ENCODE measurements at places on chromosomes 5 and 9. TPM values are rescaled to one million over a fixed set of nuclear protein-coding genes. Genes with fewer than 3 reads are reported as not detected.

DNA sequence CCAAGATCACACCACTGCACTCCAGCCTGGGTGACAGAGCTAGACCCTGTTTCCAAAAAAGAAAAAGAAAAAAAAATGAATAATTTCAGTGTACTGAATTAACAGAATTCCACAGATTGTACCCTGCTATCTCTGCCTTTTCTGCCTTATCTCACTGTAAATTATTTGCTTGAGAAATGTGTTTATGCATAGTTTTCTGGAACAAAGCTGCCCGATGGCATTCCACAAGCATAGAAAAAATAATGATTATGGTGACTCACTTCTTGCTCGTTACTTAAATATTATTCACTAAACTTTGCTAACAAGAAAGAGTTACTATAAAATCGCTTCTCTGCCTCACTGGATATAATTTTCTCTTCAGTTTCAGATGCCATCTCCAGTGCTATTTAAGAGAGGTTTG is 88.7 kb upstream of the FAM169A start:
- DNase-seq: peak; percentile 54
- no peaks in the 10 kb centered on the region for H3K27me3 ChIP-seq
- no peak overlapping the region for H3K4me3 ChIP-seq
- H3K4me1 ChIP-seq: peaks cover 27% of the 10 kb centered on the region
- no peaks in the 10 kb centered on the region for H3K36me3 ChIP-seq
- H3K27ac ChIP-seq: no peak overlapping the region

DNA sequence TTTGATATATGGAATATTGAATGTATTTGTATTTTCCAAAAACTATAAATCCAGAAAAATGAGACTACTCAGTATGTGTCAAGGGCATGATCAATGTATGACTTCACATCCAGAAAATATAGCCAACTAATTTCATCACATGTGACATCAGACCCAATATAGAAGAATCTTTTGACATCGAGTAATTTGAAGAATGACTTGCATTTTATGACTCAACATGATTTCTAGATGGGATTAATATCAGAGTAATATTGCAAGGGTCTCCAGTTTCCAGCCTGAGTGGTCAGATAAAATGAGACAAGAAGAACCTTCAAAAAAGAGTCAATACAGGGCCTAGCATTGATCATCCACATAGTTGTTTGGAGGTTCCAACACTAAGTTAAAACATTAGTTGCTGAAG is 467.5 kb upstream of the PAPPA start:
- no peaks in the 10 kb centered on the region for H3K4me1 ChIP-seq
- no peaks in the 10 kb centered on the region for H3K27me3 ChIP-seq
- H3K36me3 ChIP-seq: no peaks in the 10 kb centered on the region
- H3K4me3 ChIP-seq: no peak overlapping the region
- no peak overlapping the region for H3K27ac ChIP-seq
- no peak for DNase-seq

DNA sequence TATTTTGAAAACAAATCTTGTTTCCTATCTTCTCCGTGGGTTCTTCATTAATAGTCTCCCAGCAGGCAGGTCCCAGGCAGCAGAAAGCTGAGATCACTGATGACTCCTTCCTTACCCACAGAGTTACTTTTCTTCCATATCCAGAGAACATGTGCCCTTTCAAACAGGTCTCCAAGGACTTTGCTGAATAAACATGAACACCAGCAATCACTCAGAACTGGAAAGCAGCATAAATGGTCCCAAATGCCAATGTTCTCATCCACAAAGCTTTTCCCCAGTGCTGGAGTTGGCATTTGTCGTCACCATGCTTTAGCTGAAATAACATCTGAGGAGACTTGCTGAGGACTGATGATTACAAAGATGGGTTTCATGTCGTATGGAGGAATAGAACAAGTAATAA is 134.0 kb downstream of the YIPF5 start:
- no peak overlapping the region for H3K27ac ChIP-seq
- H3K27me3 ChIP-seq: no peaks in the 10 kb centered on the region
- no peaks in the 10 kb centered on the region for H3K4me1 ChIP-seq
- no peaks in the 10 kb centered on the region for H3K36me3 ChIP-seq

- no peaks in the 10 kb centered on the region for H3K36me3 ChIP-seq
- no peaks in the 10 kb centered on the region for H3K4me1 ChIP-seq
- no peak overlapping the region for H3K27ac ChIP-seq
- DNase-seq: no peak
Measured at GRCh38 chr5:63553073-63553472, 409.2 kb downstream of the HTR1A start.

DNA sequence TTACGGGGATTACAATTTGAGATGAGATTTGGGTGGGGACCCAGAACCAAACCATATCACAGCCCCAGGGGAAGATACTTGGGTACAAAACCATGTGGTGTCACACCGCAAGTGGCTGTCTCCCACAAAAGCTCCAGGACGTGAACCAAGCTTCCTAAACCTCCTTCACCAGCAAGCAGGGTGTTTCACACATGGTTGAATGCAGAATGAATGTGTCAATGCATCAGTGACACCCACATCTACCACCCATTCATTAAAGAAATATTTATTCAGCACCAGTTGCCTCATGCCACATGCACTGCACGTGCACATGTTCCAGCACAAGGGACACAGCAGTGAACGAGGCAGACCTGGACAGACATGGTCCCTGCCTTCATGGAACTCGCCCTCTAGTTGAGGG is 70.9 kb upstream of the SPOCK1 start:
- no peaks in the 10 kb centered on the region for H3K36me3 ChIP-seq
- H3K4me3 ChIP-seq: no peak overlapping the region
- no peak for DNase-seq

DNA sequence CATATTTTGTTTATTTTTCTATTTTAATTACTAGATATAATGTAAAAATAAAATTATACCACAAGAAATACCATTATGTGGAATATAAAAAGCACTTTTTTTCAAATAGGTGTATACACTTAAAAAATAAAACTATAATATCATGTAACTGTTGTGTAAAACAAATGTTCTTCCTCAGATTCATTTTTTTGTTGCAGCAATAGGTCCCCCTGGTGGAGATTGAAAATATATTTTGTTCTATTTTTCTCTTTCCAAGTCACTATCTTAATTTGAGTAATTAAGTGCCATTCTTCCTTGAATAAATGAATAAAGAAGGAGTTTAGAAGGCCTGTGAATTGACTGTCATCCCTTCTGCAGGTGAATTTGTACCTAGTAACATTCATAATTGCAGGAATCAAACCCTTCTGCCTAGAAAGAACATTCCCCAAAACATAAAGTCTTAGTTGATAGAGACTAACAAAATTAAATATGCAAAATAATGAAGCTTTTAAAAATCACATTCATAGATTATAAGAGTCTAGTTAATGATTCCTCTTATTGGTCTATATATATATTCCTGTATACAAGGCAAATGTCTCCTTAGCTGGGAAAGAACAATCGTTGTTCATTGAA is 23.4 kb downstream of the CETN3 start:
- no peaks in the 10 kb centered on the region for H3K4me1 ChIP-seq
- H3K27ac ChIP-seq: no peak overlapping the region
- H3K27me3 ChIP-seq: no peaks in the 10 kb centered on the region
- no peaks in the 10 kb centered on the region for H3K36me3 ChIP-seq
- peak; percentile 31 for DNase-seq

DNA sequence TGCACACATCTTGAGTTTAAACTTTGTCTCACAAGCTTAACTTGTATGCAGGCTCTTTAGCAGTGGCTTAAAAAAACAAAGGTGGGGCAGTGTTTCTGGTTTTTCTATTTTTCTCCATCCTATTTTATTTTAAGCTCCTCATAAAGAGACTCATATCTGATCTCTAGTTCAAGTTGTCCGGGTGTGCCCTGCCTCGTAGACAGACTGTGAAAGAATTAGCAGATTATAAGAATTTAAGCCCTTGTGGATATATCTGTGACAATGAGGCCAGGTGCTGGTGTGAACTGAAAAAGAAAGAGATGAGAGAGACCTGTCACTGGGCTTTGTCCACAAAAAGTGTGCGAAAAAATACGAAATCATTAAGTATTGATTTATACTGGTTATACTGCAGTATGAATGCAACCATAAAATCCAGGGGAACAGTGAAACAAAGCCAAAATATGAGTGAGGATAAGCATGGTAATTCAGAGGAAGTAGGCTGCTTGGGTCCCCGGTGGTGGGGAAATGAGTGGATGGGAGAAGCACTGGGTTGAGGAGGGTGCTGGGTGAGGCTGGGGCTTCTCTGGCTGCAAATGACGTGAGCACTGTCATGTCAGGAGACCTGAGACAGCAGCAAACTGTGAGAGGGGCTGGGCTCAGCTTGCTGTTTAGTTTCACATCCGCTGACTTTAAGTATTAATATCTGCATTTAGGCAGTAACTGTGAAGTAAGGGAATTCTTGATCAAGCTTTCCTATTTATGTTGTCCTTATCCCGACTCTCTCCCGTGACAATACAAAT is 179.7 kb upstream of the ANKRD55 start:
- H3K27ac ChIP-seq: no peak overlapping the region
- peaks cover 2% of the 10 kb centered on the region for H3K4me1 ChIP-seq
- no peak overlapping the region for H3K4me3 ChIP-seq
- no peak for DNase-seq

Gene PLPP6
- total RNA-seq: 8.9 TPM

GRCh38 chr5:102802708-102803458 is 47.8 kb downstream of the PAM start:
- no peak for DNase-seq
- no peaks in the 10 kb centered on the region for H3K36me3 ChIP-seq

- H3K27ac ChIP-seq: no peak within 1 kb of the TSS
- DNase-seq: peak; percentile 46
- H3K4me3 ChIP-seq: peak within 1 kb of the TSS; percentile 16
- H3K36me3 ChIP-seq: no peaks in the 10 kb centered on the region
Measured at GRCh38 chr5:175444060-175444904, at the start of gene DRD1. Gene DRD1 (minus strand): TSS chr5:175444182. CDS start chr5:175443099, 1,083 bp downstream.

Gene TBC1D2
- 8.2 TPM for total RNA-seq

- peaks cover 1% of the 10 kb centered on the region for H3K4me1 ChIP-seq
- no peaks in the 10 kb centered on the region for H3K36me3 ChIP-seq
- no peak overlapping the region for H3K27ac ChIP-seq
- no peaks in the 10 kb centered on the region for H3K27me3 ChIP-seq
Measured at GRCh38 chr5:56814361-56814962, 887 bp upstream of the MAP3K1 start.
